ENCODE measurements at places on chromosomes 3 and 15.

GRCh38 chr3:21390856-21391255, 360.2 kb downstream of the ZNF385D start:
- DNase-seq: no peak

GRCh38 chr15:63708126-63708772, 111.1 kb downstream of the FBXL22 start:
- no peak for DNase-seq

DNA sequence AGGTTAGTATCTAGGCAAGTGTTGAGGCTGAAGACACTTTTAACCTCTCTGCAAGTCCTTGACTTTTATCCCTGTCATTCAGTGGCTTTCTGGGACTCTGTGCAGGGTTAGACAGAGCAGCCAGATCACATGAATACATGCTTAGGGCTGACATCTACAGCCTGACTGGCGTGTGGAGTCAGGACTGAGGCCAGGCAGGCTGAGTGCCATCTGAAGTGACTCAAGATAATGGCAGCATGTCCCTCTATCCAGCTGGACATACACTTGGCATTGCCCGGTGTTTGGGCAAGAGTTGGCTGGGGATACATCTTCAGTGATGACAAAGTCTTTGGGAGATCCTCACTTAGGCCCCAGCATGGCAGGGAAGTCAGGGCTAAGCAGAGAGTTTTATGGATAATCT, 22.4 kb downstream of the DUOX2 start:
- DNase-seq: no peak

DNA sequence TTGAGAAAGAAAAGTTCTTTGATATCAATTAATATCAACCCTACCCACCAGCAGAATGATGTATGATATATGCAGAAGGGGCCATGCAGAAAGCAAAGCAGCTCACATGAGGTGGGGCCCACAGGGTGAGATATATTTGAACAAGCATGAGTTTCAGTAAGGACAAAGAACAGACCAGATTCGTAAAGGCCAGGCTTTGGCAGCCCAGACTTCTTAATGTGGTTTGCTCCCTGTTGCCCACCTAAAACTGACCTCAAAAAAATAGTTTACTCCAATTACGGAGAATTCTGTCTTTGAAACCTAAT, 255.7 kb upstream of the WNT5A start:
- no peak for DNase-seq

DNA sequence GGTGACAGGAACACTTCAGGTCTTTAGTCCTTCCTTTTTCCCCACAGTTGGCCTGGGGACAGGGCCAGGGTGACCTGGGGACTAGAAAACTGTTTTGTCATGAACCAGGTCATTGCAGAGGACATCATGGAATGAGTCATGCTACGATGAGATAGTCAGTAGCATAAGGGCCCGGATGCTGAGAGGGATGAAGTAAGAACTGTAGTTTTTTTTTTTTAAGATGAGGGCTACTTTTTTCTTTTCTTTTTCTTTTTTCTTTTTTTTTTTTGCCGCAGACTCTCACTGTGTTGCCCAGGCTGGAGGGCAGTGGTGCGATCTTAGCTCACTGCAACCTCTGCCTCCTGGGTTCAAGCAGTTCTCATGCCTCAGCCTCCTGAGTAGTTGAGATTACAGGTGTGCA, 8.0 kb downstream of the MAP2K5 start:
- no peak for DNase-seq

DNA sequence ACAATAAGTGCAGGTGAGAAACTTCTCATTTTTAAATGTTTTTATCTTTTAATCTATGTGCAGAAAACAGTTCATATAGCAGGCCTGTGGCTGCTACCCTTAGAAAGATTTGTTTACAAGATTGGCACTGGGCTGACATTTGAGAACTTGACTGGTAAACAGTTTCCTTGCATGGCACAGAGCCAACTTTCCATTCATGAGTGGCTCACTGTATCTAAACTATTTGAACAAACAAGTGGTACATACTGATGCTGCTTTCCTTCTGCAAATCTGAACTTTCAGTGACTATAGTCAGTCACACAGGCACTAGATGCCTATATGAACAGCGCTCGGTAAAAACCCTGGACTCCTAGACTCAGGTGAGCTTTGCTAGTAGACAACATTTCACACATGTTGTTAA, 6.3 kb upstream of the GTPBP8 start:
- peak; percentile 19 for DNase-seq

- DNase-seq: no peak
Observed at GRCh38 chr3:10317311-10317960, 3.5 kb downstream of the SEC13 start.

DNA sequence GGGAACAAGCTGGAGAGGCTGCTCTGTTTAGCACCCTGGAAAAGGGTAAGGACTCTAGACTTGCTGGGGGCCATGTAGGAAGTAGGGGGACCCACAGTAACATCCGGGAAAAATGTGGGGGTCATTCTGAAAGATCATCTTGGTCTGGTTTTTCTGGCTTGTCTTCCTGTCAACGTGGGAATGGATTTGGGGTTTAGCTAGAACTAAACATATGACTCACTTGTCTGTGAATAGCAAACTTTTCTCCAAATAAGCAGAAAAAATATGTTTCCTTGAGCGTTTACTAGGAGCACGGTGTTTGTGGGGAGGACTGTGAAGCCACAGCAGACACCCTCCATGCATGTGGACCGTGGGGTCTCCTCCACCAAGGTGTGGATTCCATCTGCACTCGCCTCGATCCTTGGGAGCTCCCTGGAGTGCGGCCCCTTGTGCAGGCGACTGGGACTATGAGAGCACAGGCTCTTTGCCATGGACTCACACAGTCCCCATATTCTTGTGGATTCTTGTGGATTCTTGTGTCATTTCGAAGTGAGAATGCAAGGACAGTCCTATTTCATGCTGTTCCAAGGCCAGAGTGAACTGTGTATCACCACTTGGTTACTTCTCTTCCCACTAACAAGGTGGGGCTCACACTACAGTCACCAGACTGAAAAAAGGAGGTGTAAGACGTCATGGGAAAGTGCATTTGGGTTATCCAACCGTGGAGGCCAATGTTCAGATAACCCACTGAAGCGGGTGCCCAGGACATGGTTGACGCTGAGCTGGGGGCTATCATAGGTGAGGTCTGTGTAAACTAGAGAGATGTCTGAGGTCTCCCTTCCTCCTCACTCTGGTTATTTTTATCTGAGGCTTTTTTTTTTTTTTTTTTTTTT, 25.5 kb downstream of the PGPEP1L start:
- no peak for DNase-seq

DNA sequence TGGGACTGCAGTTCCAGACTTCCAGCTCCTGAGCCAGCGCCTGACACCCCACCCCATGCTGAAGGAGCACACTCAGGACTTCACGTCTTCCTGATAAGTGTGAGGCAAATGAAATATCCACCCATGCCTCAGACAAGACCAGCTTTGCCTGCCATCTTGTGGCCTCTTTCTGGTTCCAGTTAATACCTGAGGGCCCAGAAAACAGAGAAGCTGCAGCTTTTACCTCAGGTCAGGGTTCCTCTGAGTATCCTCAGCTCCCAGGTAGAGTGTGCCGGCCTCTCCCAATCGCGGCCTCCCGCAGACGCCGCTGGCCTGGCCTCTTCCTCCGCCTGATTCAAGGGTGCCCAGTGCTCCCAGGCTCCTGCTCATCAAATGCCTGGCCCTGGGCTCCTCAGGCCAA, 5.1 kb upstream of the KLHL6 start:
- no peak for DNase-seq

DNA sequence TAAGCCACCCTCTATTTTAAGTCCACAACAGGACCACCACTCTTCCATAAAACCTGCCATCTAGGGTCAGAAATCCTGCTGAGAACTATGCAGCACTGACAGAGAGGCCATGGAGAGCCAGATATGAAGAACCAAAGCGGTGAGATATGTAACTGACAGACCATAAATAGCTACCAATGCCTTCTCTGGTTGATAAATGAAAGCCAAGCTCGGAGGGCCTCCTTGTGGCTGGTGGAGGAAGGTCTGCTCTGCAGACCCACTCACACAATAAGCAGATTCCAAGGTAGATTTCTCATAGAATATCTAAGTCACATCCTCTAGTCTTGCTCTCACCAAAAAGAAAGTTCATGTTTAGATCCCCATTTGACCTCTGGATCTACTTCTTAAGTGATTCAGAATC, 38.9 kb downstream of the RYK start:
- DNase-seq: no peak

- no peak for DNase-seq
Observed at GRCh38 chr3:124730941-124731297, 667 bp downstream of the UMPS start.

DNA sequence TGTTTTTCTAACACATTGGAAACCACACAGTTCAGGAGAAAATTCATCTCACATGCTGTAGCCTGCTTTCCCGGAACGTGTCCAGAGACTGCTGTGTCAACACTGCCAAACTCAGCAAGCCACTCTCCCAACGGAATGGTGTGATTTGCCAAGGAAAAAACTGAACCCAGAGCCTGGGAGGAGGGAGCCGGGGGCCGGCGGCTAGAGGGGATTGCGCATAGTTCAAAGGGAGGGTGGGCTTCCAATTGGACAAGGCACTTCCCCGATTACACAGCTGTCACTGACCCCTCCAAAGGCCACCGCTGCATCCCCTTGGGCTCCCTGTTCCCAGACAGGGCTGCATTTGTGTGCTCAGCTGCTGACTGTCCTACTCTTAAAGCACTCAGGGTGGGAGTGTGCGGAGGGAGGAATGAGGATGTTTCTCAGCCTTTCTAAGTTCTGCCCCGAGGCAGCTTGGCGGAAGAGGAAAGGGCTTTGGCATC, 256.2 kb downstream of the ZNF621 start:
- DNase-seq: no peak

- DNase-seq: no peak
Observed at GRCh38 chr15:90814191-90814821, 54.1 kb upstream of the FURIN start.

DNA sequence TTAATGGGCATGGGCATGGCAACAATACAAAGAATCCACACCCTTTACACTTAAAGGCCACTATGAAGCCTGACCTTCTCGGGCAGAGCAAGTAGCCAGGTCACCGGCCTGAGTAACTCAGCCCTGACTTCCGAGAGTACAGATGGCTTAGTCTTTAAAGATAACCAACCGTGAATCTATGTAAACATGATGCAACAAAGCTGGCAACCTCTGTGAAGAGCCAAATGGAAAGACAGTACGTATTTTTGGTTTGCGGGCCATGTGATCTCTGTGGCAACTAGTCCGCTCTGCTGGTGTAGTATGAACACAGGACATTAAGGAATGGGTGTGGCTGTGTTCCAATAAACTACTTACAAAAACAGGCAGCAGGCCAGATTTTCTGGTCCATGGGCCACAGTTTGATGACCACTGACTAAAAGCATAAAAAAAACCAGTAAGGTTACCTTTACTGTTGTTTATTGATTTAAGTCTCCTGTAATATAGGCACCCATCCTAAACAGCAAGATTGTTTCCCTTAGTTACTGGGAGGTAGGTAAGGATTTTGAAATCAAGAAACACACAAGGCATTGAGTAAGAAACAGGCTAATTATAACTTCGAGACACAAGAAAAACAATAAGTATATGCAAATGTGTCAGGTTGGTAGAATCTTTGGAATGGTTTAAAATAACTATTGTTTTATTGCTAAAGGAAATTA, 14.5 kb downstream of the RIOX2 start:
- no peak for DNase-seq

- DNase-seq: no peak
Observed at GRCh38 chr15:57671636-57672035, 34.9 kb upstream of the POLR2M start.

DNA sequence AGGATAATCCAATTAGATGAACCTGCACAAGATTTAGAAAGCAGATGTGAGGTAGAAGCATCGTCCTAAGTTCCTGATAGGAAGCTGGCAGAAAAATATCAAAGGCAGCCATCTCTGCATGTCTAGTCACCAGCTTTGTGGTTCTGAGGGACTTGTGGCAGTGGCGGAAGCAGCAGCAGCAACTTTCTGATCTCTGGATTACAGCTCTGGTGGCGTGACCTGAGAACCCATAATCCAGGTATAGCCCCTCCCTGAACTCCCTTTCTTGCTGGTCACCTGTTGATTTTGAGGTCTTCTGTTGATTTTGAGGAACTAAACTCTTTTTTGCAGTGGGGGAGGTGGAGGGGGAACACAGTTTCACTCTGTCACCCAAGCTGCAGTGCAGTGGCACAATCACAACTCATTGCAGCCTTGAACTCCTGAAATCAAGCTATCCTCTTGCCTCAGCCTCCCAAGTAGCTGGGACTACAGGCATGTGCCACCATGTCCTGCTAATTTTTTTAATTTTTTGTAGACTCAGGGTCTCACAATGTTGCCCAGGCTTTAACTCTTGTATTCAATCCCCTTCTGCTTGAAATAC, 7.9 kb downstream of the FSIP1 start:
- DNase-seq: peak; percentile 31

DNA sequence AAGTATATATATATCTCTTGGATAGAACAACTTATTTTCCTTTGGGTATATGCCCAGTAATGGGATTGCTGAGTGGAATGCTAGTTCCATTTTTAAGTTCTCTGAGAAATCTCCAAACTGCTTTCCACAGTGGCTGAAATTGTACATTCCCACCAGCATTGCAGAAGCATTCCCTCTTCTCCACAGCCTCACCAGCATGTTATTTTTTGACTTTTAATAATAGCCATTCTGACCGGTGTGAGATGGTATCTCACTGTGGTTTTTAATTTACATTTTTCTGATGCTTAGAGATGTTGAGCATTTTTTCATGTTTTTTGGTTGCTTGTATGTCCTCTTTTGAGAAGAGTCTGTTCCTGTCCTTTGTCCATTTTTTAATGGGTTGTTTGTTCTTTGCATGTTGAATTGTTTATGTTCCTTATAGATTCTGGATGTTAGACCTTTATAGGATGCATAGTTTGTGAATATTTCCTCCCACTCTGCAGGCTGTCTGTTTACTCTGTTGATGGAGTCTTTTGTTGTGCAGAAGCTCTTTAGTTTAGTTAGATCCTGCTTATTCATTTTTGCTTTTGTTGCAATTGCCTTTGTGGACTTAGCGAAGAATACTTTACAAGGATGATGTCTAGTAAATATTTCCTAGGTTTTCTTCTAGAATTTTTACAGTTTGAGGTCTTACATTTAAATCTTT, 82.7 kb upstream of the NR2F2 start:
- DNase-seq: no peak

DNA sequence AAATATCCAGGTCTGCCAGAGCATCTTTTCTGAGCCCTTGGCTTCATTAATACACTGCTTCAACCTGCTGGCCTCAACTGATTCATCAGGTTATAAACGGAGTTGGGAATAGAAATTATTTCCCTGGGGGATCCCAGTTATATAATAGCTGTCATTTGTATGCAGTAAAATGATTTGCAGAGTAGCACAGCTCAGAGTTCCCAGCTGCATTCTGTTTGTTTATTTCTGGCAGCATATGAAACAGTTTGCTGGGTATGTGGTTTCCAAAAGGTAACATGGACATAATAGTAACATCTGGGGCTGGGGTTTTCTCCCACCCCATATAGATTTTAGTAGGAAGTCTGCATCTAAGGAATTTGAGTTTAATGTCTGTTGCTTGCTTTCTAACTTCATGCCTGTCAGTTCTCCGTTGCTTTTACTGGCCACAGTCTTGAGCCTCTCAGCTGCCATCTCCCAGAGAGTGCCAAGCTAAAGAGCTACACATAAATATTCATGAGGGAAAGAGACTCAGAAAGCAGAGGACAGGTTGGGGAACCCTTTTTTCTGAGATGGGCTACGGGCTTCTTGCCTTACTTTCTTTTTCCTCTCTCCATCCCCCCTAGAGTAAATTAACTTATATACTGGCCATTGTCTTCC, 124.6 kb downstream of the TMEM108 start:
- DNase-seq: no peak

GRCh38 chr3:106030627-106030963, 161.8 kb upstream of the CBLB start:
- DNase-seq: no peak

GRCh38 chr15:59825901-59826300, 136.8 kb upstream of the BNIP2 start:
- no peak for DNase-seq

GRCh38 chr15:70917955-70918354, 25.3 kb downstream of the LRRC49 start:
- no peak for DNase-seq
